ENCODE measurements at places on chromosomes 4 and X. TPM values are rescaled to one million over a fixed set of nuclear protein-coding genes. Genes with fewer than 3 reads are reported as not detected.
A peak's percentile ranks its signal among the peaks of the same experiment; 100 is the strongest.

GRCh38 chrX:44157283-44157682 lies 184.1 kb upstream of the NDP start:
- no peak for DNase-seq

GRCh38 chrX:85084770-85085393 lies 81.2 kb downstream of the APOOL start:
- DNase-seq = peak; percentile 42

- no peak for DNase-seq
These were observed 99.0 kb upstream of the QRFPR start for GRCh38 chr4:121479808-121480207.

Gene DTHD1
- not detected for total RNA-seq

Gene SLC38A5
- 4.2 TPM for total RNA-seq

Gene TCEAL6
- total RNA-seq = not detected

GRCh38 chr4:140603286-140603685 lies 34.5 kb upstream of the UCP1 start:
- DNase-seq = no peak

Gene IL21
- total RNA-seq = not detected

GRCh38 chrX:774536-774935 lies 143.9 kb downstream of the SHOX start:
- no peak for DNase-seq

GRCh38 chr4:102449751-102450352 lies 51.3 kb upstream of the NFKB1 start:
- DNase-seq = peak; percentile 74

GRCh38 chr4:35163168-35163567 lies 1081.1 kb downstream of the ARAP2 start:
- DNase-seq = no peak

DNA sequence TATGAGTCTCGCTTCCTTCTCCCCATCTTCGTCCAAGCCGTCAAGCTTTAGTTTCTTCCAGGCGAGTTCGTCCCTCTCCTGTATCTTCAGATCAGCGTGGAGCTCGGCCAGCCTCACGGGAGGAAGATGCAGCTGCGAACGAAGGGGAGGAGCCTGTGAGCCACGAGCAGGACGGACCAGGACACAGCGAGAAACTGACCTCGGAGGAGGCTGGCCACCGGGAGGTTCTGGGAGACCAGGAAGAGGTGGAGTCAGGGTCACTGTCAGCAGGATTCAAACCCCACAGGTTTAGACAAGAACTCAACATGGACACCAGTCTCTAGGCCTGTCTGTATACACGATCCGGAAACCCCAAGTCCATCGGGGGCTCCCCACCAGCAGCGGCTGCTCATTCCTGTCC lies 7.3 kb downstream of the LRPAP1 start:
- peak; percentile 30 for DNase-seq

DNA sequence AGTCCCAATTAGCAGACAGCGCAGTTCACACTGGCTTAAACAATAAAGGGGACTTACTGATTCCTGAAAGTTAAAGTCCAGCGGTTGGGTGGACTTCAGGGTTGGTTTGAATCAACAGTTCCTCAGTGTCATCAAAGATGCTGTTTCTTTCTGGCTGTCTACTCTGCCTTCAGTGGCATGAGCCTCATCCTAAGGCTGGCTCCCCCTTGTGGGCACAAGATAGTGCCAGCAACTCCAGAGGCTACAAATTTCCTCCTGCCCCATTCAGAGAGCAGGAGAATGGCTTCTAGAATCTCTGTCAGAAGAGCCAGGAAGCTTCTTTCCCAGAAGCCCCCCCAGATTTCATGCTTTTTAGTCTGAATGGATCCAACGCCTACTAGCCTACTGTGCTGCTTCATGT lies 82.4 kb upstream of the MTM1 start:
- peak; percentile 64 for DNase-seq

GRCh38 chr4:150960818-150961217 lies 54.3 kb downstream of the LRBA start:
- peak; percentile 35 for DNase-seq

DNA sequence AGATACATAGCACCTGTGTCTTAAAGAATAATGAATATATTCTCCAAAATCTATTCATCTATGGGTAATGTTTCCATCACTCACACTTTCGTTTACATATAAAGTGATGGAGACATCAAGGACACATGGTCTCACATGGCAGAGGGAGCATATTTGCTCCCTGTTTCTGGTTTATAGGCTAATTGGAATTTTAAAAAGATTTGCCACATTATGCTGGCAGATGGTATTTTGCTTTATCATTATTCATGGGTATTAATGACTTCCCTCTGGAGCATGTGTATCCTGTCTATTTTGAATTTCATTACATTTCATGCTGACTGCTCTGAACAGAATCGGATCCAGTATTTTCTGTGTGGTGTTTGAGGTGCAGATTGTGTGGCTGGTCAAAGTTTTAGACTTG lies 79.0 kb downstream of the PDGFRA start:
- no peak for DNase-seq

DNA sequence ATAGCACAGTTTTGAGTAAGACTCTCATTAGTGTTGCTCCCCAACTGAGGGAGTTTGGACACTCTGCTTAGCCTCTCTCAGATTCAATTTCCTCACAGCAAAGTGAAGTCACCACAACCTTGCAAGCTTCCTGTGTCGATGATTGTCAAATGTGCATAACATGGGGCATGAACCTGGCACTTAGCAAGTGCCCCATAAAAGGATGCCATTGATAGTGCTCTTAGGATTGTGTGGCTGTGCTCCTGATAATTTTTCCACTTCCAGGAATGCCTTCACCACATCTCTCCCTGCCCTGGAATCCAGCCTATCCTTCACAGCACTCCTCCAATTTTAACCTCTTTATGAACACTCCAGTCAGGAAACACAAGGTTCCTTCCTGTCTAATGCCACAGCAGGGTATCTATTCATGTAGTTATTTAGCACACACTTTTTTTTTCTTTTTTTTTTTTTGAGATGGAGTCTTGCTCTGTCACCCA lies 309.4 kb downstream of the PPP3CA start:
- no peak for DNase-seq

DNA sequence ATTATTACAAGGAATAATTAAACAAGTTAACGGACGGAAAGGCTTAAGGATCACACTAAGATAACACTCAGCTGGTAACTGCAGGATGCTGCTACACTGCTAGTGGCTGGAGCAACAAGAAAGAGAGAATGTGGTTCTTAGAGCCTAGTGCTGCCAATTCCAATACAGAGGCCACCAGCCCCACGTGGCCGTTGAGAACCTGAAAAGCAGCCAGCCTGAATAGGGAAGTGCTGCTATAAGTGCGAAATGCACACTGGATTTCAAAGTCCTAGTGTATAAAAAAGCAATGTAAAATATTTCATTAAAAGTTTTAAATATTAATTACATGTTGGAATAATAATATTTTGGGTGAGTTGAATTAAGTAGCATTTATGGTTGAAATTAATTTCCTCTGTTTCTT lies 257.3 kb upstream of the TAPT1 start:
- no peak for DNase-seq

DNA sequence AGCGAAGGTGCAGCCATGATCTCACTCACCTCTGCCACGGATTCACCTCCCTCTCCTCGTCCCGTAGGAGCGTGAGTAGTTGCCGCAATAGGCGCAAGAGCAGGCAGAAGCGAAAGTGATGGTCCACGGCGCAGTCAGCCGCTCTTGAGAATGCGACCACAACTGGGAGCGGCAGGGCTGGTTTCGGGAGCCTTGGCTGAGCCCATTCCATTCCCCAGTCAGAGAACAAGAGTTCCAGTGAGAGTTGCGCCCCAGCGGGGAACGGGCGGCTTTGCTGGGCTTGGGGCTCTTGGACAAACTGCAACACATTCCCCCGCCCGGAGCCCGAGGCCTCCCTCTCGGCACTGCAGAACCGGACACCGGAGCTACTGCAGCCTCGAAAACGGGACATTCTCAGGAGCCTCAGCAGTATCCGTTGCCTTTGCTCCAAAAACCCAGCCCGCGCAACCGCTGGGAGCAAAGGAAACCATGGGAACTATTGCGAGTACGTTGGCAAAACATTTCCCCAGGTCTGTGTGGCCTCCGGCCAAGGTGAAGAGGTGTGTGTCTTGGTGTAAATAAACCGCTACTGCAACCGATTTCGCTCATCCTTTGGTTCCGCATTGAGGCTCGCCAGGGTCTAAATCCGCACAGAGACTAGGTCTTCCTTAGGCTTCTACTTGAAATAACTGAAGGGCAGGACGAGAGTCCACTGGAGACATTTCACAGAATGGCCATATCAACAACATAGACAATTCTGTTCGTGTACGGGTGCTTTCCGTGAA lies 5.7 kb upstream of the ZBTB33 start:
- DNase-seq = peak; percentile 76

GRCh38 chr4:82053396-82053795 lies 320.4 kb downstream of the HNRNPD start:
- no peak for DNase-seq

DNA sequence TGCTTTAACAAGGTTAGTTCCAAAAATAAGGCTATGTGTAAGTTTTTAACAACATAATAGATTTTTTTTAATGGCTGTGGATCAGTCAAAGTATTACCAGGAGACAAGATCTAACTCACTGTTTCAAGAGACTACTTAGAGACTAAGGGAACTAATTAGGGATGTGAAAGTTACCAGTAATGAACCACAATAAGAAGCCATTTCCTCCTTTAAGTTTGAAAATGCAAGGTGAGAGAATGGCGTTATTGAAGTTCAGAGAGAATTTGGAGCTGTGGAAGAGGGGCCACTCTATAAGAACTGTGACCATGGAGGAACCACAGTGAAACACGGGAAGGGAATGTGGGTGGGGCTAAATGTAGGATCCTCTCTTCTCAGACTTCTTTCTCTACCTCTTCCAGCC lies 624.2 kb downstream of the GLUD2 start:
- no peak for DNase-seq
